ENCODE measurements at places on chromosomes 5 and 9. TPM values are rescaled to one million over a fixed set of nuclear protein-coding genes. Genes with fewer than 3 reads are reported as not detected.

Gene DNAJC18
- 9.7 TPM for total RNA-seq

DNA sequence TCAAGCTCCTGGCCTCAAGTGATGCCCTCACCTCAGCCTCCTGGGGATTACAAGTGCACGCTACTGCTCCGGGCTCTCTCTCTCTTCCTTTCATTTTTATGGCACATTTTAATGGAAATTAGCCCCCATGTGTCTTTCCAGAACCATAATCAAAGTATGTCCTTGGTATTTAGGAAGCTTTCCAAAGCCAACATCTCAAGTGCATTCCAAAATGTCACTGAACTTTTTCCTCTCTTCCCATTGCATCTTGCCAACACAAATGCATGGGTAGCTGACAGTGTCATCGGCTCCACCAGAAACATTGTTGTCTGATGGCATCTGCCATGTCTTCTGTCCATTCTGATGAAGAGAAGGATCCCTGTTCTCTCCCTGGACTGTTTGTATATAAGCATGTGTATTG lies 90.5 kb upstream of the ANXA1 start:
- DNase-seq, result no peak
- H3K27me3 ChIP-seq, result no peaks in the 10 kb centered on the region
- no peaks in the 10 kb centered on the region for H3K4me1 ChIP-seq
- no peak overlapping the region for H3K27ac ChIP-seq

DNA sequence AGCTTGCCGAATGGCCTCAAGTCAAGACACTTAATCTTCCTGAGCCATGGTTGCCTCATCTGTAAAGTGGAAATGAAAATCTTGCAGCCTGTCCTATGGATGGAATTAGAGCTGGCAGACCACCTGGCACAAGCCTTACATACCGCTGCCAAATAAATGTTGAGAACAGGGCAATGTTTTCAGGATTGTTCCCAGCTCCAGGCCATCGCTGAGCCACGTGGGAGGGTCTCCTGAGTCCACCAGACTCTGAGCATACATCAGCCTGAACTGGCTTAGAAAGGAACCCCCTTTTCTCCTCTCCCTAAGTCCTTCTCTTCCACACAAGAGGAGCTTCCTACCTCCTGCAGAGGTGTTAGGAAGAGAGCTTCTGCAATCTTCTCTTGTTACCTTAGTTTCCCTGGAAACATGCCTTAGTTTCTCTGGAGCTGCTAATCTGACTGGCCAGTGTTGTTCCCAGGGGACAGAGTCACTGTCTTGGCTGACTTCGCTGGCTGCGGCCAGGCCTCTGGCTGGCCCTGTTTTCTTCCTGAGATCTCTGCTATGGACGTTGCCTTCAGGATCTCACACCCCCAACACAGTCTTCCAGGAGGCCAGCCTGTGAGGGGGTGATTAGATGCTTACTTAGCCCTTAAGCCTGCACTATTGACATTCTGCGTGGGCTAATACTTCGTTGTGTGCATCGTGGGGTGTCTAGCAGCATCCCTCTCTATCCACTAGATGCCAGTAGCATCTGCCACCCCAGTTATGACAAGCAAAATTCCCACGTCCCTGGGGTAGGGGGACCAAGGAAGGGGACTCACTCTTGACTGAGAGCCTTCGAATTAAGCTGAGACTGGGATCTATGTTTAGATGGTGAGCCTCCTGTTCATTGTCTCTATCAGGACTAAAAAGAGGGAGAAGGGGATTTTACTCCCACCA lies 62.2 kb downstream of the BOD1 start:
- no peak overlapping the region for H3K4me3 ChIP-seq
- H3K27me3 ChIP-seq, result no peaks in the 10 kb centered on the region
- no peak overlapping the region for H3K27ac ChIP-seq
- no peak for DNase-seq
- H3K36me3 ChIP-seq, result no peaks in the 10 kb centered on the region

GRCh38 chr9:122342323-122343050 lies 28.3 kb upstream of the PTGS1 start:
- no peak overlapping the region for H3K27ac ChIP-seq
- no peaks in the 10 kb centered on the region for H3K4me1 ChIP-seq
- H3K36me3 ChIP-seq, result no peaks in the 10 kb centered on the region
- no peak for DNase-seq

GRCh38 chr5:125847561-125847960 lies 575.6 kb upstream of the GRAMD2B start:
- no peak for DNase-seq
- H3K36me3 ChIP-seq, result no peaks in the 10 kb centered on the region
- no peak overlapping the region for H3K4me3 ChIP-seq

Gene TAL2
- not detected for total RNA-seq

Gene AK8
- not detected for total RNA-seq

DNA sequence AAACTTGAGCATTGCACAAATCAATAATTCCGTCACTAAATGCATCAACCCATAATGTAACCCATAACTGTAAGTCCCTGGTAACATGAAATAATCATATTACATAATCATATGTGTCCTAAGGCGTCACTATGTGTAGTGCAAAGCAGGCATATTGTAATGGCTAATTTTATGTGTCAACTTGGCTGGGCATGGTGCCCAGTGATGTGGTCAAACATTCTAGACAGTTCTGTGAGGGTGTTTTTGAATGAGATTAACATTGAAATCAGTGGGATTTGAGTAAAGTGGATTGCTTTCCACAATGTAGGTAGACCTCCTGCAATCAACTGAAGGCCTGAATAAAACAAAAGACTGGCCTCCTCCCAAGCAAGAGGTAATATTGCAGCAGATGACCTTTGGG lies 794.4 kb upstream of the ACO1 start:
- no peak overlapping the region for H3K27ac ChIP-seq
- no peak overlapping the region for H3K4me3 ChIP-seq
- H3K27me3 ChIP-seq, result no peaks in the 10 kb centered on the region
- no peaks in the 10 kb centered on the region for H3K36me3 ChIP-seq
